ENCODE measurements at places on chromosomes 7 and 10.

- DNase-seq: no peak
Measured at GRCh38 chr10:6202098-6202683, 541 bp upstream of the PFKFB3 start.

- no peak for DNase-seq
Measured at GRCh38 chr7:44634839-44635591, 28.6 kb downstream of the OGDH start.

- no peak for DNase-seq
Measured at GRCh38 chr10:99888622-99889021, 106.2 kb downstream of the ABCC2 start.

- no peak for DNase-seq
Measured at GRCh38 chr10:77360835-77361234, 276.8 kb downstream of the KCNMA1 start.

DNA sequence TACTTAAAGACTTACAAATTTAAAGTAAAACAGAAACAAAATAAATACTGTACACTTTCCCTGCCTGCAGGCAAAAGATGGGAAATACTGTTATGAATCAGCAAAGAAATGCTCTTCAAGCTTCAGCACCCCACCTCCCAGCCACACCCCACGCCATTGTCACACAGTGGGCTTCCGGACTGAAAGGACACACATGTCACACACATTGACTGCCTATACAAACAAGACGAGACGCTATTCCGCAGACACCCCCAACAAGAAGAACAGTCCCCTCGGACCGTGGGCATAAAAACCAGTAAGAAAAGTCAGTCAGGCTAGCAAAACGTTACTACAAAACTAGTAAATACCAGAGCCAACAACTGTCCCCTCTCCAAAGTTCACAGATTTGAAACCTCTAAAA is 22.2 kb upstream of the PARP12 start:
- no peak for DNase-seq

DNA sequence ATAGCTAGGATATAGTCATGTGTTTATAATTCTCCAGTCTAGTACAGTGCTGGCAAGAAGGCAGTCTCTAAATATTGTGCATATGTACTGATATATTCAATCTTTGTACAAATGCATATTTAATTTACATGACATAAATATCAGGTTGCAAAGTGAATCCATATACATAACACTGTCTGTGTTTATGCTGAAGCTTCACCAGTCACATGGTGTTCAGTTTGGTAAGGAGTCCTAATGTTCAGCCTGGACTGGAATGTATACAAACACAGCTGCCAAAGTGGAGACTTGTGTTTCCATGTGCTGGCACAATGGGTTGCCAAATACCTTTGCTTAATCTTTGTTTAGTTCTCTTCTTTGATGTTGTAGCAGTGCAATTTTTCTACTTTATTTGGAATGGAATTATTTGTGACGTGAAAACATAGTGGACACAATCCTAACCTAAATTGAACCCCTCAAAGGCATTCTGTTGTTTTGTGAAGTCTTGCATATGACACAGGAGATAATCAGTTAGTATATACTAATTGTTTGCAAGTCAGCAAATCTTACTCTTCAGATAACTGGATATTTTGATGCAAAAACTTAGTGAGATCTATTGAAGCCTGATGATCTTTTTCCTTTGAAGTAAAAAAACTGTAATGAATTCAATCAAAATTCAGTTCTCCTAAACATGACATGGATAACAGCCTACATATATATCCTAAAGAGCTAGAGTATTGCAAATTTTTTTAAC is 17.3 kb upstream of the ARL4A start:
- no peak for DNase-seq

DNA sequence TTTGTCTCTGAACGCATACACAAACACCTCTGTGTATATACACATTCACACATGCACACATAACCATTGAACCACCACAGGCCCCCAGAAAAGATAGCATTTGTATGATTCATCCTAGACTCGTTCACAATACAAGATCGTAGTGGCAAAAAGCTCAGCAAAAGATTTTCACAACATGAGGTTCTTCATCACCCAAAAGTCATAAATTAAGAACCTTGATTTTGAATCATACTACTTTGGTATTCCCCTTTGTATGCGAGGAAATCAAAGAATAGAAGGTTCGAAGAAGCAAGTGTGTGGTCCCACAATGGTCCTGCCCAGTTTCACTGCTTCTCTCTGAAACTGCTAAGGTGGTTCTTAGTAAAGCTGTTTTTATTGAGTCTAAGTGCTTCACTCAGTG is 200.7 kb downstream of the CELF2 start:
- DNase-seq: no peak

- DNase-seq: no peak
Measured at GRCh38 chr10:7662522-7662921, 4.2 kb downstream of the ITIH5 start.

GRCh38 chr7:150325110-150325611 is 1.8 kb upstream of the ACTR3C start:
- DNase-seq: no peak

DNA sequence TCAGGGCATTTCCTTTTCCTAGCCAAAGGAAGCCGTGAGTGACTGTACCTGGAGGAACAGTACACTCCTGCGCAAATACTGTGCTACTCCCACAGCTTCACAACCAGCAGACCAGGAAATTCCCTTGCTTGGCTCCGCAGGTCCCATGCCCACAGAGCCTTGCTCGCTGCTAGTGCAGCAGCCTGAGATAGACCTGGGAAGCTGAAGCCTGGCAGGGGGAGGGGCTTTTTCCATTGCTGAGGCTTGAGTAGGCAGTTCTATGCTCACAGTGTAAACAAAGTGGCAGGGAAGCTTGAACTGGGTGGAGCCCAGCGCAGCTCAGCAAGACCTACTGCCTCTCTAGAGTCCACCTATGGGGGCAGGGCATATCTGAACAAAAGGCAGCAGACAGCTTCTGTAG is 291.2 kb downstream of the HGF start:
- DNase-seq: no peak

DNA sequence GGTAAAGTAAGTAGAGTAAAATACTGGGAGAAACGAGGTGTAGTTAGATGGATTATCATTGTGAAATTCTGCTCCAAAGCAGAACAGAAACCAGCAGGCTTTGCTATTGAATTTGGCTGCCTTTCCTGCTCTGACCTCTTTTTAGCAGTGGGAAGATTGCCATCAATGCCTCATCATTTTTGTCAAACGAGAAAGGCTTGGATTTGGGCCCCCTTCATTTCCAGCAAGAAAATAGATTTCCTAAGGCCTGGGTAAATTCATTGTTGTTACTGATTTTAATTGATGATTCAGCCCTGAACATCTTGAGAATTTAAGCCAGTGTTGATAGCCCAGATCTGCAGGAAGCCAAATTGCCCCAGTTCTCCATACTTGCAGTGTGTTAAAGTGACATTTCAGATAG is 35.2 kb upstream of the ASAH2 start:
- no peak for DNase-seq

- no peak for DNase-seq
Measured at GRCh38 chr10:88733215-88733614, 26.6 kb upstream of the LIPN start.

DNA sequence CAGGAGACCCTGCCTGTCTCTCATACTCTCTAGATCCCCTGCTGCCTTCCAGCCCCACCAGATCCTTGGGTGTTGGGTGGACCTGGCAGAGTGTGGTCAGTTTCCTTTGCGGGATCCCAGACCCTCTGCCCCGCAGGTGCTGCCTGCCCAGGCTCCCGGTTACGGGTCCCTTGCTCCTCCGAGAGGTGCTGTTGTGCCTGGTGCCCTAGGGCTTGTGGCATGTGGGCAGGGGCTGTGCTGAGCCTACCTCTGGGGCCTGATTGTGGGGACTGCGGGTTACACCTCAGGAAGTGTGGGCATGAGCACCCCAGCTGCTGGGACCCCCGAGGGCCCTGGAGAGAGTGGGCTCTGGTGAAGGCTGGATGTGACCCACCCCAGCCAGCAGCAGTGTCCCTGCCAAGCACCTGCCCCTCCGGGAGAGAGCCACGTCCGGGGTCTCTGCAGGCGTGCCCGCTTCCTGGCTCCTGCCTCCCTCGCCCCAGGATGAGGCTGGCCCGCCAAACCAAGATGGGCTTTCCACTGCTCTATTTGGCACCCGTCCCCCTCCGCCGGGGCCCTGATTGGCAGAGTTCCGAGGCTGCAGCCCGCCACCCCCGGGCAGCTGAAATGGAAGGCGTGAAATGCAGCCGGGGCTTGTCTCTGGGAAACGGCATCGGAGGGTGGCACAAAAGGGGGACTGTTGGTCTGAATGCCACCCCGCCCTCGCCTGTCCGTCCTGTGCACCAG is 17.0 kb downstream of the CLIP2 start:
- DNase-seq: no peak

GRCh38 chr7:12827219-12827821 is 139.9 kb downstream of the ARL4A start:
- DNase-seq: no peak

GRCh38 chr7:74287303-74288033 is 1.7 kb upstream of the CLIP2 start:
- no peak for DNase-seq

- no peak for DNase-seq
Measured at GRCh38 chr7:159042581-159043101, 102.0 kb downstream of the VIPR2 start.

- DNase-seq: no peak
Measured at GRCh38 chr7:88268051-88268450, 38.6 kb downstream of the STEAP4 start.

DNA sequence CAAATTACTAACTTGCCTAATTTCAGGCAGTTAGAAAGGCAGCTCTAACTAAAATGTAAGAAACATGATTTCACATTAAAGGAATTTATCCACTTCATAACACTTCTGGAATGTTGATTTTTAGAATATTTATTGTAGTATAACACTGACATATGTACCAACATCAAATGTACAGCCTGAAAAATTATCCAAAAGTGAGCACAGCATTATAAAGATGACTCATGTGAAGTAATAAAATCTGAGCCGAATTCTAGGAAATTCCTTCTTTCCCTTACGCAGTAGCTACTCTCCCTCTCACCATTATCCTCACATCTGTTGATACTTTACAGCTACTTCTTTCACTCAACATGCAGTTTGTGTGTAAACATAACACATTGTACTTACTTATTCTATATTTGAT is 610.6 kb downstream of the ZWINT start:
- no peak for DNase-seq

DNA sequence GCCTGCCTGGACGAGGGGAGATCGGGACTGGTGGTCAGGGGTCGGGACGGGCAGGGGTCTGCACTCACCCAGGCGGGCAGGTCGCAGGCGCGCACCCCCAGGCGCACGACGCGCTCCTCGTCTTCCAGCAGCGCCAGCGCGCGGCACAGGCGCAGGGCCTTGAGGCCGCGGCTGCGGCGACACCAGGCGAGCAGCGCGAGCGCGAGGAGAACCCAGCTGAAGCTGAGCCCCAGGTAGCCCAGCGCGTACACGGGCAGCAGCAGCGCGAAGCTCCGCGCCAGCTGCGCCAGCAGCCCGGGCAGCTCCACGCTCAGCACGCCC is 328 bp downstream of the ESYT2 start:
- peak; percentile 47 for DNase-seq

- DNase-seq: no peak
Measured at GRCh38 chr7:142717453-142717852, 31.8 kb upstream of the PRSS1 start.

- DNase-seq: no peak
Measured at GRCh38 chr7:121116396-121116795, 127.9 kb downstream of the CPED1 start.

- DNase-seq: peak; percentile 6
Measured at GRCh38 chr10:22250897-22251660, 33.3 kb upstream of the EBLN1 start.

- no peak for DNase-seq
Measured at GRCh38 chr7:5397736-5398135, 25.9 kb downstream of the TNRC18 start.

DNA sequence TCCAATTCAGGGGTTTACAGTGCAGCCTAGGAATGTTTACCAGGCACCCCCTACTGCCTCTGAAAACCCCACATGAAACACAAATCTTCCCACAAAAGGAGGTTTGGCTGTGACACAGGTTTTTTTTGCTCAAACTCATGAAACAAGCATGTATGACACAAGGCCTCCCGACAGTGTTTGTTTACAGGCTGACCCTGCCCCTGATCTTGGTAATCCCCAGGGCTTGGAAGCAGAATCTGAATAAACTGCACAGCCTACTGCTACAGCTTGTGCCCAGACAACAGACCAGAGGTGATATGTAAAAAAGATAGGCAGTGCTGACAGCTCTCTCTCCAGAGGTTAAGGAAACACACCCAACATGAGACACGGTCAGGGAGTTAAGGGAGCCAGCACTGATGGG is 184.2 kb downstream of the KMT2E start:
- DNase-seq: no peak

GRCh38 chr10:47182934-47183703 is 116.9 kb upstream of the GDF10 start:
- DNase-seq: no peak

DNA sequence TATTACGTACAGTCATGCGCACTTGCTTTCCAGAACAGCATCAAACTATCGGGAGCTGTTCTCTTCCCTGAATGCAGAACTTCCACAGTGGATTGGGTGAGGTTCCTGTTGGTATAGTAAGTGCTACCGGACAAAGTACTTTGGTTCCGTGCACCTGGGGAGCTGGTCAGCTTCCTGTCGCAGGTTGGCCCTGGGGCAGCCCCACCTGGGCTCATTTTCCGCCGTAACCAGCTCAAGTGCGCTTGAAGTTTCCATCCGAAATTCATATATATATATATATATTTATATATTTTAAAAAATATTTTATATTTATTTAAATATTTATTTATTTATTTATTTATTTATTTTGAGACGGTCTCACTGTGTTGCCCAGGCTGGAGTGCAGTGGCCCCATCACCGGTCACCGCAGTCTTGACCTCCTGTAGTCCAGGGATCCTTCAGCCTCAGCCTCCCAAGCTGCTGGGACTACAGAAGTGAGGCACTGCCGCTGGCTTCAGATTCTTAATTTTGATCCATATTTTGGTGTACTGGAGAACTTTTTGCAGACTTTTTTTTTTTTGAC is 6.5 kb downstream of the SCART1 start:
- DNase-seq: no peak

DNA sequence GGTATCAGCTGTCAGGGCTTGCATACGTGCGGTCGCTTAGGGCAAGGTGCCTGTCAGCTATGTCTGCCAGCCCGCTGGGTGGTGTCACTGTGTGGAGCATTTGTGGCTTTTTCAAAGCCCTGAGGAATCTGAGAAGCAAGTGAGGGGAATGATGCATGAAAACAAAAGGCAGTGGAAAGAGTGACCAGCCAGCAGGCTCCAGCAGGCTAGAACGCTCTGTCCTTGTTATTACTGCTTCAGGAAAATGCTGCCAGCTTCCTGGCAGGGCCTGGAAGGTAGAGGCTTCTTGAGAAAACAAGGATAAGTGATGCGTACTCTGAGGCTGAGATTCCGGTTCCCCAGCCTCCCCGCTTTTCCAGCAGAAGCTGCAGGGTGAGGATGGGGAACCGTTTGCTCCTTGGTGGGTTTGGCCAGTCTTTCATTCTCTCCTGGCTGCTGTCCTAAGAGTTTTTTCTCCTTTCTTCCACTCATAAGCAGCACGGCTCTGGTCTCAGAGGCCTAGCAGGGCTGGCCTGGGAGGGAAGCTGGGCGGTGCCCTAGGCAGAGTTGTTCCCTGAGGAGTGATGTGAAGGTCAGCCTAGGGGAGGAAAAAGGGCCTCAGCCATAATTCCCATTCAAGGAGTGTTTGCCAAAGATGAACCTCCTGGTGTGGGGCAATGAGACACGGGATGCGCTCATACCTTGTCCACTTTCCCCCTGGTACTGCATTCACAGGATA is 42.8 kb upstream of the MKLN1 start:
- DNase-seq: peak; percentile 62
